Dorsolateral prefrontal cortex (tissue), 122 donors: ENCODE measurements at places on chromosomes 5 and 9.

DNA sequence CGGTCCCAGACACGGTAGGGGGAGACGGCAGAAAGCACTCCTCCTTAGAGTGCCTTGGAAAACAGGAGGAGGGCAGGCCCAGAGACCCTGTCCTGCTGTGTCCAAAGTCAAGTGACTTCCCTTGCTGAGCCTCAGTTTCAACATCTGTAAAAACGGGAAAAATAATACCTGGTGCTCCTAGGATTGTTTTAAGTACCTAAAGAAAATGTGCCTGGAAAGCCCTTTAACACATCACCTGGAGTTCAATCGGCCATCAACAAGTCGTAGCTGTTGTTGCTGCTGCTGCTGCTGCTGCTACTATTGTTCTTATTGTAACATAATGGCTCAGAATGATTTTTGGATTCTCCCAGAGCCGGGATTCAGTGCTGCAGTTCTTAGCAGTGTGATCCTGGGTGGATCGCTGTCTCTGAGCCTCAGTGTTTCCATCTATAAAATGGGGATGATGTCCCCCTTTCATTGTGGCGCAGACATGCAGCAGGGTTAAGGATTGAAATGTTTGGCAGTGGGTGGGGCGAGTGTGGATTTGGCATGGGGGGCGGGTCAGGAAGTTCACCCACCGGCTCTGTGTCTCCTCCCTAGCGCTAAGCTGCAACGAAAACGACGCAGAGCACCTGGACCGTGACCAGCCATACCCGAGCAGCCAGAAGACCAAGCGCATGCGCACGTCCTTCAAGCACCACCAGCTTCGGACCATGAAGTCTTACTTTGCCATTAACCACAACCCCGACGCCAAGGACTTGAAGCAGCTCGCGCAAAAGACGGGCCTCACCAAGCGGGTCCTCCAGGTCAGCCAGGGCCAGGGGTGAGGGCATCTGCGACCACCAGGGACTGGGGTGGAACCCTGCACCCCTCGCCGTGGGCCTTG, 9.2 kb downstream of the LHX2 start:
- DNase-seq: no peak

DNA sequence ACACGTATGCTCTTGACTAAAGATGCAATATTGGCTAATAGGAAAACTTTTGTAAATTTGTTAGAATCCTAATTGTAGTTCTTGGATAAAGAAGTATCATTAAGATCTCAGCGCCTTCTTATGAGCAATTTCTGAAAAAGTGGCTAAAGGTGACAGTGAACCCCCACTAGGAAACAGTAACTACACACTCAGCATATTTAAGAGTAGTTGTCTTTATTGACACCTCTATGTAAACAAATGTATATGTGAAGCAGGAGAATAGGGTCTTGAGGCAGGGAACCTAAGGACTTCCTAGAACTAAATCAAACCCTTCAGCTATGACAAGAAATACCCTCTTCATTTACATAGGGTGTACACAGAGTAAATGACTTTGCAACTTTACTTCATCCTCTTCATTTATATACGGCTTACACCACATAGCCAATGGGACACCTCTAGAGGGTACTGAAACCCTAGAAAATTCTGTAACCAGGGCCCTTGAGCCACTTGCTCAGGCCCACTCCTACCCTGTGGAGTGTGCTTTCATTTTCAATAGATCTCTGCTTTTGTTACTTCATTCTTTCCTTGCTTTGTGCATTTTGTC, 2.8 kb downstream of the NIPSNAP3A start:
- no peak for DNase-seq

- DNase-seq: no peak
Observed at GRCh38 chr9:134163371-134164196, 780 bp downstream of the RNU6ATAC start.

GRCh38 chr9:35164711-35165110, 2.9 kb downstream of the UNC13B start:
- DNase-seq: no peak

GRCh38 chr5:33701251-33701650, 190.5 kb downstream of the ADAMTS12 start:
- DNase-seq: no peak

DNA sequence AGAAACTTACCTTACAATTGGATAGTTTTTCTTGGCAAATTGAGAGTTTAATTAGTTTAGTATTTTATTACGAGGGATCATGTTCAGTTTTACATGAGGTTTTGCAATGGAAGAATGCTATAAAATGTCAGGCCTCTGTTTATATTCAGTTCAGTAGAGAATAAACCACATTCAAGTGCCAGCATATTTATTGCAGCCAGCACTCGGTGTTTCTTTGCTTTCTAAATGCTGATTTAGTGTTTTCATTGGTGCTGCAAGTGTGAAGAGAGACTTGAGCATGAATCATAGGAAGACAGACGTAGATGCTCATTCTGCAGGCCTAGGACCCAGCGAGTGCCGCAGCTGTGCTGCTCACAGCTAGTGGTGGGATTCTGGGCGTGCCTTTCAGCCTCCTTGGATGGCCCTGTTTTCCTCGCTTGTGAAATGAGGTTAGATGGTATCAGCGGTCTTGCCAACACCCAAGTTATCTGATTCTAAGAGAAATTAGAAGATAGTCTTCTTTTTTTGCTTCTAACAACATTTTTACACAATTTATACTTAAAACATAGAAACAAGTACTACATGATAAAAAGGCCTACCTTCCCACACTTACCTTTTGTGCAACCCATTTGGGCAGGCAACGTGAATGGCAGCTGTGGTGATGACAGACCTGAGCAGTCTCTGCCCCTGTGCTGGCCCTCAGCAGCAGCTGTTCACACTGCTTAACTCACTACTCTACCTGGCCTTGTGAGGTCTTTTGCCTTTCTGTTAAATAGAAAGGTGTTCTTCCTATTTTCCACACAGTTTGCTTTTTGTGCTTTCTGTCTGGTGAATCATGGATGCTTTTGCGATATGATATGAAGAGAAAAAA, 26.8 kb upstream of the TNFAIP8 start:
- DNase-seq: no peak

DNA sequence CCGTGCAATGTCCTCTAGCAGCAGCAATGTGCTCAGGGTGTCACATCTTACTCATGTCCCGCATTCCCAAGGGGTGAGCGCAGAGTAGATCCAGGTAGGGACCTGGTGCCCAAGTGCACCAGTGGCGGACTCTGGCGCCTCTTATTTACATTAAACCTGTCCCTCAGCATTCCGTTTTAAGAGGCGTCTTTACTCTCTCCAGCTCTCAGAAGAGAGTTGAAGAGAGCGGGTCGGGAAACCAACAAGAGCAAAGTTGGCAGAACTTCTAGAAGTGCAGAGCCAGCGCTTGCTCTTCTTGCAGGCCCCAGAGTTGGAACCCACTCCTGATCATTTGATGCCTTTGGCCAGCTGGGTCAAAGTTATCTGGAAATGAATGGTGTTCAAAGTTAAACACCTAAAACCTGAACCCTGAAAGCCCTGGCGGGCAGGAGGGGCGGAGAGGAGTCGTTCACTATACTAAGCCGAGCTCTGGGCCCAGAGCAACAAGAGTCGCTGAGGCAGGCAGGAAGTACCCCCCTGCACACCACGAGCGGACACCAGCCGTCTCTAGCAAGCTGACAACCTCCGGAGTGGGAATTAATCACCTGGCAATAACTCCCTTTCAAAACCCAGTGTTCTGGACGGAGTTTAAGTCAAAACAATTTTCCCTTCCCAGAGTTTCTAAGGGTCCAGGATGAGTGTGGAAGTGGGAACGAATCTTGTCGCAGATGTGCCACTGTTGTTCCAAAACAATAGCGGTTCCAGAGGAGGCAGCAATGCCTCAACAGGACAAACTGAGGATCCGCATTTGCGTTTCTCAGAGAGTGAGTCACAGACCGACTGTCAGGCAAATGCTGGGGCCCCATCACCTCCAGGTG, 122.8 kb downstream of the TMEM161B start:
- no peak for DNase-seq

DNA sequence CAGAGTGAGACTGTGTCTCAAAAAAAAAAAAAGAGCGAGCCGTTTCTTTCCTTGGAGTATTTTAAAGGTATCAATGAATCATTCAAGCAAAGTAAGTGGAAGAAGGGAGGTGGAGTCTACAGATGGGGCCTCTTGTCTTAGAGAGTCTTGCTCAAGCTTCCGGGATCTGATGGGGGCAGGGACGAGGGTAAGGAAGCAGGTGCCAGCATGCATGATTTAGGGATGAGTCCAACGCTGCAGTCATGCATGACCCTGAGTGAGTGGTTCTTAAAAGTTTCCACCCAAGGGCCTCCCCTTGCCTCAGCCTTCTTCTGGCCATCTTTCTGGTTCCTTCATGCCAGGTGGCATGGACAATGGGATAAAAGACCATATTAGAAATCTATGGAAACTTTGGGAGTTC, 79.6 kb downstream of the MYO10 start:
- DNase-seq: no peak

- no peak for DNase-seq
Observed at GRCh38 chr9:113516840-113517577, 53.5 kb downstream of the RGS3 start.

- DNase-seq: no peak
Observed at GRCh38 chr5:154199671-154200220, 9.2 kb downstream of the GALNT10 start.

DNA sequence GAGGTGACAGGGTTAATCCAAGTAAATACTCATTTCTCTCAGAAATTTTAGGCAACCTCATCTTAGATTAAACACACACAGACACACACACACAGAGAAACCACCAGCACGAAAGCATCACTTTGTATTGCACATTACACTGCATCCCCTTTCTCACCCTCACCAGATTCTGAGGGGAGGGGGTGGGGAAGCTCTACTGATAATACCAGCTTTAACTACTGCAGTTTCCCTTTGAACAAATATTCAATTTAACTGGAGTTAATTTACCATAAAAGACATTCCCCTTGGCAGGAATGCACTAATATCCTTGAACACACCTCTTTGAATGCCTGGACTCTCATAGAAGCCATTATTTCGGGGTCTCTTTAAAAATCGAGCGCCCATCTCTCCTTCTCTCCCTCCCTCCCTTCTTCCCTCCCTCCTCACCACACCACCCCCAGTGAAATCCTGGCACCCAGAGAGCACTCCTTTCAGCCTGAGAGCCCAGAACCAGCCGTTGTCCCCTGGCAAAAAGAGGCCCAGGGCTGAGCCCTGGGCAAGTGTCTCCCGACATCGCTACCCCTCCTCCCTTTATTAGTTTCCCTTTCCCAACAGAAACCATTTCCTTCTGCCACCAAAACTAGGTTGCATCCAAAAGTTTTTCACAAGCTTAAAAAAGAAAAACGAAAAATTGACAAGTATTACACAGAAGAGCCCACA, 2.8 kb upstream of the NFIB start:
- peak; percentile 47 for DNase-seq

- no peak for DNase-seq
Observed at GRCh38 chr9:96025995-96026602, 150.6 kb downstream of the ERCC6L2 start.
